Hepatocyte (in vitro differentiated cells): ENCODE measurements at places on chromosomes 4 and X. TPM values are rescaled to one million over a fixed set of nuclear protein-coding genes. Genes with fewer than 3 reads are reported as not detected.

Gene FAM149A
- 3.7 and 6.9 TPM in 2 replicates for polyA plus RNA-seq

DNA sequence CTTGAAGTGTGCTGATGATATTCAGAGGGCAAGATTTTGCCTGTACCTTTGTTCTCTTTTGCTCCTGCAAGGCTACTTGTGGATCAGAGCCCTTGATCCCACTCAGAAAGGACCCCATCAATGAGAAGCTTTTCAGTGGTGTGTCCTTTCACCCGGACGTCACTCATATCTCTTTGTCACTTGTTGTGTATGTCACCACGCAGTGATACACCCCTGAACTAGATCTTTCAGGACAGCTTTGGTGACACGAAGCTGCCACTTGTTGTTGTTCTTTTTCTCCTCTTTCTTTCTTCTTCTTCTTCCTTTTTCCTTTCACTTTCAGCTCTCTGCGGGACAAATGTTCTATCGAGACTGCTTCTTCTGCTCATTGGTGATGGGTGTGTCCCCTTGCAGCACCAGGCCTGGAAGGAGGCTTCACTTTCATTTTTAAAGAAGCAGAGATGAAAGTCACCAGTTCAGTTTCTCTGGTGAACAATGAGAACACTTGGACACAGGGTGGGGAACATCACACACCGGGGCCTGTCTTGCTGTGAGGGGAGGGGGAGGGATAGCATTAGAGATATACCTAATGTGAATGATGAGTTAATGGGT lies 83.6 kb downstream of the NBDY start:
- DNase-seq, result no peak

DNA sequence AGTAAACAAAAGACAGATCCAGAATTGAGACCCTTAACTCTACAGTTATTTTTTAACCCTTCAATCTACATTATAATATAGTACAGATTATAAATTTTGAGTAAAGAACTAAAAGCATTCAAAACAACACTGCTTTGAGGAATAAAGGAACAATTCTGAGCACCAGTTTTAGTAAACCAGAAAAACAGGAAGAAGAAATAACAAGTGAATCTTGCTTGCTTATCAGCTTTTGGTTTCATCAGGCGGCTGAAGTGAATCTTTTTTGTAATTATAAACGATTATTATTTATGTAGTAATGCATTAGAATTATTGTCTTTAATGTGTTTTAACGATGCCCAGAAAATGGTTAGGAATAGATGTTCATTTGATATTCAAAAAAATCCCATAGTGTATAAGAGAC lies 305.4 kb downstream of the ARAP2 start:
- DNase-seq, result no peak

DNA sequence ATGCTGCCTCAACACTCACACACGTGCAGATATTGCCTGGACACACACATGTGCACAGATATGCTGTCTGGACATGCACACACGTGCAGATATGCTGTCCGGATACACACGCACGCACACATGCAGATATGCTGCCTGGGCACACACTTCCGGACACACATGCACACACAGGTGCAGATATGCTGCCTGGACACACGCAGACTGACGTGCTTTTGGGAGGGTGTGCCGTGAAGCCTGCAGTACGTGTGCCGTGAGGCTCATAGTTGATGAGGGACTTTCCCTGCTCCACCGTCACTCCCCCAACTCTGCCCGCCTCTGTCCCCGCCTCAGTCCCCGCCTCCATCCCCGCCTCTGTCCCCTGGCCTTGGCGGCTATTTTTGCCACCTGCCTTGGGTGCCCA lies 14.7 kb downstream of the FGFRL1 start:
- no peak for DNase-seq

- DNase-seq, result no peak
Observed at GRCh38 chrX:108304210-108304609, 134.0 kb downstream of the COL4A6 start.

DNA sequence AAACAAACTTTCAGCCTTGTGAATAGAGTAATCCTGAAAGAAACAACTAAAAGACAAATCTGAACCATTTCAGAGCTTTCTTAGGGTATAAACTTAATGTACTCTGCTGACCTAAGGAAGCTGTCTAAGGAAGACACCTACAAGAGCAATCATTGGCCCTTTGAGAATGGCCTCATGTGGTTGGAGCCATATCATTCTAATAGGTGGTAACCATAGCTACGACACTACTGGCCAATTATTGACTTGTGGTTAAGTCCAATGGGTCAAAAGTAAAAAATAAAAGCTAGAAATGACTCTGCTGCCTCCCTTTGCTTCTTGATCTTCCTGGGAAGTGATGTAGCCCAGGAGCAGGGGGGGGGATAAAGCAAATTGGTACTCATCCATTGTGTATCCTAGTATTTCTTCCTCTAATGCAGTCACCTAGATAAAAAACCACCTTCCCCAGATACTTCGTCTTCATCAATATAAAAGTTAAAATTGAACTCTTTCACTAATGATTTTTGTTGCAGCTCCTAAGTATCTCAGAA lies 547.0 kb downstream of the ARAP2 start:
- DNase-seq, result no peak

- no peak for DNase-seq
Observed at GRCh38 chr4:38511702-38512101, 152.3 kb upstream of the KLF3 start.

GRCh38 chr4:156778093-156778492 lies 193.5 kb downstream of the PDGFC start:
- DNase-seq, result no peak

- peak; percentile 33 for DNase-seq
Observed at GRCh38 chr4:156686120-156686519, 285.5 kb downstream of the PDGFC start.

DNA sequence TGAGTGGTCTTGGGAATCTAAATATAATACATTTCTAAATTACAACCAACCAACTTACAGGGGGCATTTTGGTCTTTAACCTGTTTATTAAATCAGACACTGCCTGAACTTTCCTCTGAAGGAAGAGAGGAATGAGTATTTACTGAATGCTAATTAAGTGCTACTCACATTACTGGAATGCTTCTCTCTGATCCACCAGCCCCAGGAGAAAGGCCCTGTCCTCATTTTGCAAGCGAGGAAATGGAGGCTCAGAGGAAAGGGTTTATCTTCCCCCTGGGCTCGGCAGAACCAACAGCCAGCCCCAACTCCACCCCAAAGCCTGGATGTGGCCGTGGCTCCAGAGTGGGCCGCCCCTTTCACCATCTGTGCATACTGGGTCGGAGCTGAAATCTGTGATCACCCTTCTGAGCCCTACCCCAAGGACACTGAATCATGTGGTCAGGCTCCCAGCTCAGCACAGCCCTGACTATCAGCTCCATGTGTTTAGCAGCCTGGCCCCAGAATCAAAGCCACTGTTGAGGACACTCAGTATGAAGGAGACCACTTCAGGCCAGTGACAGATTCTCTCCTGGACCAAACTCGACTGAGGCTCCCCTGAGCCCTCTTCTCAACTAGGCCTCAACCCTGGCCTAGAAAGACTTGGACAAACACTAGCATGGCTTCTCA lies 56.7 kb upstream of the ENPP6 start:
- no peak for DNase-seq
